ENCODE measurements at places on chromosomes 2 and 18.

- DNase-seq = no peak
Measured at GRCh38 chr2:12928775-12929401, 212.2 kb downstream of the TRIB2 start.

DNA sequence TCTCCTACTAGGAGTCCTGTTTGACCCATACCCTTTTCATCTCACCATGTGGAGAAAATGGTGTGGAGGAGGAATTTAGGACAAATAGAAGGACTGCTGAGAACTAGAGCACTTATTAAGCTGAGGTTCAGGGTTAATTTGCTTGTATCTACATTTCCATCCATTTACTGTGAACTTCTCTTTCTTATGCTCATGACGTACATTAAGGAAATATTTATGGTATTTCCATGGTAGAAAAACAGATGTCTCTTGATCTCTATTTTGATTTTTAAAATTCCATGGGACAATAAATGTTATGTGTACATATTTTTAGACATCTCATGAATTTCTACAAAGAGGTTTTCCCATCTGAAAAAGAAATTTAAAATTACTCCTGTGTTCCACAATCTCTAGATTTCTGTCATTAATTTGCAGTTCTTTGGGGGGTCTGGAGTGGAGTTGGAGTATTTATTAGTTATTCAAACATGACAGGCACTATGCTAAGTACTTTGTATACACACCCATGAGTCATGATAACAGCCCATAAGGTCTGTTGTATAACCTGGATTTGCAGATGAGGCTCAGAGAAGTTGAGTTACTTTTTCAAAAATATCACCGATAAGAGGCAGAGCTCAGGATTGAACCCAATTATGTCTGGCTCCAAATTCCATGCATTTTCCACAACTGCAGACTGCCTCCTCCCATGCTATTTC, 112.6 kb downstream of the COPS8 start:
- no peak for DNase-seq

GRCh38 chr2:112807233-112807807, 23.0 kb upstream of the IL1A start:
- DNase-seq = no peak

GRCh38 chr2:234770031-234770506, 181.7 kb upstream of the SH3BP4 start:
- no peak for DNase-seq

DNA sequence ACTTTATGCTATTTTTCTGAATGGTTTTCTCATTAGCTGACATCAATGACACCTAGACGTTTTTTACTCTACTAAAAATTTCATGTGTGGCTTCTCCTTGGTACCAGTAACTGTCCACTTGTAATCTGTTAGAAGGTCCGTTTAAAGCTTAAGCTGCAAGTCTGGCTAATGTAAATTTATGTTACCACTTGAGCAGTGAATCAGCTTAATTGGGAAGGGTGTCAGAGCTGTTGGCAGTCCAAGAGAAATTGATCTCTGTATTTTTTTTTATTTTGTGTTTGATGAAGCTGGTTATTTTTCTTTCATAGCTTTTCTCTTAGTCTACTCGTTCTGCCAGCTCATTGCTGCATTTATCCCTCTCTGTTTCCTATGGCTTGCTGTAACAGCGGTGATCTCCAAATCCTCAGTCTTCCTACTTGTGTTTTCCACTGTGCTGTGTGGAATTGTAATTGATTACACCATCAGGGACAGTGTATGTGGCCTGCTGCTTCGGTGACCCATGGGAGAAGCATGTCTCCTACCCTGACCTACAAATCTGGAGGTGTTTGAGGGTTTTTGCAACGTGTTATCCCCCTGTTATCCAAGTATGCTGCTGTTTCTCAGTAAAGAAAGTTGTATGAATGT, 724.2 kb upstream of the REG3G start:
- DNase-seq = no peak

- no peak for DNase-seq
Measured at GRCh38 chr2:16640867-16641266, 24.8 kb downstream of the CYRIA start.

DNA sequence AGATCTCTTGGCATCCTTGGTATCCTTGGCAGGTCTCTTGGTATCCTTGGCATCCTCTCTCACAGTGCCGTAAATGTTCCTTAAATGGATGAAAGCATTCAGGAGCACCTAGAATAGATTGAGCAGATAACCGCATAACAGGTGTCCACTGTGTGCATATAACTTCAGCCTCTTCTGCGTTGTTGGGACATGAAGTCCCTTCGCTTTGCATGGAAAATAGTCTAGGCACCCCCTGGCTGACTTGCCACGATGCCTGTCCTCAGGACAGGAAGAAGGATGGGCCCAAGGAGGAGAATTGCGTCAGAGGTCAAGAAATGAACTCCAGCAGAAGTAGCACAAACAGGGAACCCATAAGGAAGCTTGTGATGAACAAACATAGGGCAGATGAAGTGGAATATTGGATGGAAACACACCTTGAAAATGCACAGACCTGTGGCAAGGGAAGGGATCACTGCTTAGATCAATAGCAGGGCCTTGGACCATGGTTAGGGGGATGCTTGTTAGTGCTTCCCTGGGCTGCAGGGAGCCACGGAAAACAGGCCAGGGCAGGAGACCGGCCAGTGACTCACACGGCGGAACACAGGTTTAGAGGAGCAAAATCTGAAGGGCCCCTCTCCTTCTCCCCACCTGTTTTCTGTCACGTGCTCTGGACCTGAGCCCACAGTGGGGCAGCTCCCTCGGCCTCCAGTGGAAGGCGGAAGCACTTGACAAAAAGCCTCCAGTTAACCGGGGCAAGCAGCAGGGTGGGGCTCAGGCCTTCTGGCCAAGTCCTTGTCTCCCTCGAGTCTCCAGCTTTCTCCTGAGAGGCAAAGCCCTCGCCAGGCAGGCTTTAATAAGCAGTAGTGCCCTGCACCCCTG, 99.2 kb upstream of the ASAP2 start:
- no peak for DNase-seq

DNA sequence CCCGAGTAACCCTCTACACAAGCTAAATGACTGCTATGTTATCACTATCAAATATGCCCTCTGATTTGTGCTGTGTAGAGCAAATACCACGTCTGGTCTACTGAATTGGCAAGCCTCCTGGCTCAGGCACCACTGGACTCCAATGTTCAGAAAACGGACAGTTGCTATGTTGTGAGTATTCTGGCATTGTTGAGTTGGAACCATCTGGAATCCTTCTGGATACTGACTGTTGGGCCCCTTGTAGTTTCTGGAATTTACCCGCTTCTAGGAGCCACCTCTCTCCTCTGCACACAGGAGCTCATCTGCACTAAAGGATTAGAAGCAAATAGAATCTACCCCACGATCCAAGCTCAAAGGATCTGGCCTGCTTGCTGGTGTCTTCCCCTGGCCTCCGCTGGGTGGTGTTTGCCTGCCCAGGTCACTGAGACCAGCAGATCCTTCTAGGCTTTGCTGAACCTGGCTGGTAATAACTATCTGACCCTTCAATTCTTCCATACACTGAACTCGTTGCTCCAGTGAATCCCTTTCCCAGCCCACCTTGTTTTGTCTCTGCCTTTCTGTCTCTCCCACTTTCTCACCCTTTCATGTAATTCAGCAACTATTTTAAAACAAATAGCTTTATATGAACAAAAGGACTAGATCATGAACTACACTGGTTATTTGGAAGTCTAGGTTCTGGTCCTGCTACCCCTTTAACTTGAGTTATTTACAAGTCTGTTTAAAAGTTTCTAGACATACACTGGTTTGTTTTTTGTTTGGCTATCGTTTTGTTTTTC, 2.1 kb upstream of the HAAO start:
- DNase-seq = no peak

DNA sequence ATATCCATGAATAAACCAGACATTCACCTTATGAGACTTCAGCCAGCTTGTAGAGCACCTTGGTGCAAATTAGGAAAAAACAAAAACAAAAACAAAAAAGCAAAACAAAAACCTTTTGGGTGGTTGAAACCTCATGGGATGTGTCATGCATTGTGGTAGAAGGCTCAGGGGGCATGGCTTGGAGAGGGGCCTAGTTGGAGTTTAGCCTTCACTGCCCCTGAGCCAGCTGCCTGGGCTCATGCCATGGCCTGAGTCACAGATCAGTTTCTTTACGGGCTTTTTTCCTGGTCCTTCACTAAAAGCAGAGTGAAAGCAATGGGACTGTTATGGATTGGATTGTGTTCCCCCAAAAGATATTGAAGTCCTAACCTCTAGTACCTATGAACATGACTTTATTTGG, 22.0 kb upstream of the DAPL1 start:
- DNase-seq = peak; percentile 51

GRCh38 chr2:190964170-190964795, 49.7 kb downstream of the STAT1 start:
- DNase-seq = no peak

GRCh38 chr2:179331061-179331460, 66.4 kb upstream of the SESTD1 start:
- no peak for DNase-seq

DNA sequence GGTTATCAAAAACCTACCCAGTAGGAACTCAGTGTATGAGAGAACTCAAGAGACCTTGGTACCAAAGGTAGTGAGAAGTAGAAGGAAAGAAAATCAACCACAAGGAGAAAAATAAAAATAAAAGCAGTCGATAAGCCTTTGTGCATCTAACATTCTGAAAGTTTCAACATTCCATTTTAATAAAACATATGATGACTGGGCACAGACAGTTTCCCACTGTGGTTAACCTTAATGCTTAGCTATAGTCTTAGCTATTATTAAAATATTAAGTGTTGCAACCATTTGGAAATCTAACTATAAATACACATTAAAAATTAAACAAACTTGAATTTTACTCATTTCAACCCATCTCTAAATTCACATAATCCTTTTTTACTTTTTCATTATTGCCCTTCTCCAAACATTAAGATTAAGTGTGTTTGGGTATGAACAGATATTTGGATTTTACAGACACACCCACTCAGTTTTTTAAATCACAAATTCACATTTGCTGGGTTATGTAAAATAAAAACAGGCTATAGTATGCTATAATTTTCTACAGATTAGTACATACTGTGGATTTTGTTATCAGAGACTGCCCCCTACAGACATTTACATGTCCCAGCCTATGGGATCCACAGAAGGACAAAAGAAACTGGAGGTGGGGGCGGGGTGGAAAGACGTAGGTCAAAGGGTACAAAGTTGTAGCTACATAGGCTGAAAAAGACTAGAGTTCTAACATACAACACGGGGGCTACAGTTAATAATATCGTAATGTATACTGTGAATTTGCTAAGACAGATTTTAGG, 32.8 kb downstream of the SRBD1 start:
- DNase-seq = no peak

GRCh38 chr2:48114256-48114655, 208.0 kb upstream of the FBXO11 start:
- no peak for DNase-seq

GRCh38 chr2:221571551-221572218, 419 bp downstream of the EPHA4 start:
- peak; percentile 12 for DNase-seq

DNA sequence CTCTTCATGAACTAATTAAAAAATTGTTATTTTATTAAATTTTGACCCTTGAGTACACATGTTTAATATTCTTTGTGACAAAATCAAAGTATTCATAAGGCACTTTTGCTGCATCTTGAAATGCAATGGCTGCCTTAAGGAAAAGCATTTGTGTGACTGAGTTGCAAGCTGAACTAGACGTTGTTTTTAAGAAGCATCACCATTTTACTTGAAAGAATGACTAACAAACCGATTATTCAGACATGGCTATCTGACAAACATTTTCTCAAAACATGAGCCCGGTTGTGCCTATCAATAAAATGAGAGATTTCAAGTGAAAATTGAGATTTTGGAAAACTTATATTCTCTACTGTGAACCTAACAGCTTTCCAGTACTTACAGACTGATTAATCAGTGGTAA, 2.8 kb downstream of the GCFC2 start:
- no peak for DNase-seq

DNA sequence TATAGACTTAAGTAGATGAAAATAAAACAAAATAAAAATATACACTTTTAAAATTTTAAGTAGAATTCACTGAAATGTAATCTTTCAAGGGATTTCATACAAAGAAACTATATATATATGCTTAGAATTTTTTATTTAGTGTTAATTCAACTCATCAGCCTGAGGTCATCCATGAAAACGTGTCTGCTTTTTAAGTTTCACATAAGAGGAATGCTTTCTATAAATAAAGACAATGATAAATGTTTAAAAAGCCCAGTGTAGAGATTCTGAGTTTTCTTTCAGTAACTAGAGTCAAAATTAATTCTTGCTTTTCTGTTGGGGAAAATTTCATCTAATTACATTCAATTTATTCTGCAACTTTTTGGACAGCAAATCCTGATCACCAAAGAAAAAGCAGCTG, 213.3 kb downstream of the MBD5 start:
- DNase-seq = no peak

- peak; percentile 45 for DNase-seq
Measured at GRCh38 chr2:26562811-26563645, 78.1 kb downstream of the CIB4 start.

DNA sequence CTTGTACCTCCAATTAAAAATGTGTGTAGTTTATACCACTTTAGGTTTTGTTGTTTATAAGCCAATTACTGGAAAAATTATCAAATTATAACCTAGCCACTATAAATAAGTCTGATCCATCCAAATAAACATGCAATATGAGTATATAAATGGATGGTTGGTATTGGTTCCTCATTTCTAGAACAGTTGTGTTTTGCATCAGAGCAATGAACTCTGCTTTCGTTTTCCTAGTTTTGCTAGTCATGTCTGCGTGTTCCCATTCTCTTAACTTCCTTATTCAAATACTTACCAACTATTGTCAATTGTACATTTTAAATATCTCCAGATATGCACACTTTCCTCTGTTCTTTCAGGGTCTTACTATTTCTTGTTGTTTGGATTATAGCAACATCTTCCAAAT, 641.7 kb downstream of the NR4A2 start:
- no peak for DNase-seq

- peak; percentile 5 for DNase-seq
Measured at GRCh38 chr2:140759426-140760156, 1371.2 kb downstream of the LRP1B start.

GRCh38 chr18:23671564-23671963, 8.9 kb upstream of the ANKRD29 start:
- no peak for DNase-seq

DNA sequence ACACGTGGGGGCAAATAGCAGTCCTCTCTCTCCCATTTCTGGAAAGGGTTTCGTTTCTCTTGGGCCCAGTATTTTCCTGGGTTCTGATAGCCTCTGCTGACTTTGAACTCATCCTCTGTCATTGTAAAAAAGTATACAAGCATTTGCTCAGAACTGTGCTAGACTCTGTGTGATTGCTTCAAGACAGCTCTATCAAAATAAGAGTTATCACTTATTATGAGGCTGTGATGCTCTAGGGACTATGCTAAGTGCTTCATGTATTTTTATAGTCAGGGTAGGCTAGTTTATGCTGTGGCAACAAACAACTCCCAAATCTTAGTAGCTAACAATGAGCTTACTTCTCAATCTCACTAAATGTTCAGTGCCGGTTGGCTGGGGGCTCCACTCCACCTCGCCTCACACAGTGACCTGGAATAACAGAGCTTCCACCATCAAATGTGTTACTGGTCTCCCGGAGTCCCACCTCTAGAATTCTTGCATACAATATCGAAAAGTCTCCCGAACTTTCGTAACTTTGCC, 110.8 kb upstream of the CDC42EP3 start:
- no peak for DNase-seq

- DNase-seq = peak; percentile 89
Measured at GRCh38 chr2:15730545-15731212, 139.0 kb downstream of the DDX1 start.

Measured in astrocyte of the cerebellum (primary cell).